ENCODE measurements at places on chromosomes 11 and 22.

GRCh38 chr11:816433-816779, 2.3 kb upstream of the PNPLA2 start:
- DNase-seq, result no peak

GRCh38 chr11:59822989-59823566, 12.5 kb upstream of the MRPL16 start:
- DNase-seq, result peak; percentile 81

GRCh38 chr11:6419009-6419631, at the start of gene APBB1:
TSS of gene APBB1 (minus strand) at chr11:6419094. CDS start at chr11:6411347, 7,747 bp downstream.
- DNase-seq, result peak; percentile 23

GRCh38 chr22:38017272-38017920, 33.0 kb upstream of the SOX10 start:
- DNase-seq, result peak; percentile 78

DNA sequence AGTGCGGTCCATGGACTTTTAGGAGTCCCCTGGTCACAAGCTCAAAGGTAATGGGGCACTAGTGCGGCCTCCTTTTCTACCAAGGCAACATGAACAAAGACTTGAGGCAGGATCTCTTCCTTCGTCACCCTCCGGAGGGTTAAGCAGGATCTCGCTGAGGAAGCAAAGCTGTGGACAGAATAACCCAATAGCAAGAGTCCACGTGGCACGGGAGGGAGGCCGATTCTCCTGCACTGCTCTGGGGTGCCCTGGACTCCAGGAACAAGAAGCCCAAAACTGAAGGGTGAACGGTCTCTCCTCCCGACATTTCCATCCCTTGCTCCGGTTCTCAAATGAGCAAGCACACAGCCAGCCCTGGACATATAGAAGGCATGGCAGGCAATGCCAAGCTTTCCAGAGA, 20.7 kb downstream of the MYH9 start:
- DNase-seq, result no peak

DNA sequence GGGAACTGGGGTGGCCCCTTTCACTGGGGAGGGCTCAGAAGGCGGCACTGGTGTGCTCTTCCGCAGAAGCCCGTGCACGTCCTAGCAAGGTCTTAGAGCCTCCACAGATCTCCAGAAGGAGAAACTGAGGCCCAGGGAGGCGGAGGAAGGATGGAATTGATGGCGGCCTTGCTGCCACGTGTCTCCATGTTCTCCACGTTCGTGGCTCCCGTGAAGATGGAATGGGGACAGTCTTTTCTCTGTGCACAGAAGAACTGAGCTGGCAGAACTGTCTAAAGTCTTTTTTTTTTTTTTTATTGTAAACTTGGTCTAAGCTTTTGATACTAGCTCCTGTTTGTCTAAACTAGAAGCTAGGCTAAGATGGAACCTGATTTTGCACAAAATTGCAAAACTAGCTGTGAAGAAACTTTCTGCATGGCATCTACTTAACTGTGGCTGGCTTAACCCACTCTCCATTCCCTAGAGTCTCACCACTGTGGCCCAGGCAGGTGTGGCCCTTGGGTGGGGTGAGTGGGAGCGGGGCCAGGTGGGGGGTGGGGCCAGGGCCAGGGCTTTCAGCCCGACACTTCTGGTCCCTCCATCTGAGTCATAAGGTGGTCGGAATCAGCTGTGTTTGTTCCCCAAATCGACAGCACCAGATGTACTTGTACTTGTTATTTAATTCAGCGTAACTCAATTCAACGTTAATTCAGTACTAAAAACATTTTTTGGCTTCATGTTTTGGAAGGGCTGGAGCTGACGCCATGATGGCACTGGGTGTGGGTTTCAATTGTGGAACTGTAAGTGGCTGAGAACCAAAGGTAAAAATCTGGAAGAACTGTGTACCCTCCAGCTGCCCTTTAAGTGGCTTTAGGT, 120.7 kb downstream of the MPPED1 start:
- DNase-seq, result no peak

DNA sequence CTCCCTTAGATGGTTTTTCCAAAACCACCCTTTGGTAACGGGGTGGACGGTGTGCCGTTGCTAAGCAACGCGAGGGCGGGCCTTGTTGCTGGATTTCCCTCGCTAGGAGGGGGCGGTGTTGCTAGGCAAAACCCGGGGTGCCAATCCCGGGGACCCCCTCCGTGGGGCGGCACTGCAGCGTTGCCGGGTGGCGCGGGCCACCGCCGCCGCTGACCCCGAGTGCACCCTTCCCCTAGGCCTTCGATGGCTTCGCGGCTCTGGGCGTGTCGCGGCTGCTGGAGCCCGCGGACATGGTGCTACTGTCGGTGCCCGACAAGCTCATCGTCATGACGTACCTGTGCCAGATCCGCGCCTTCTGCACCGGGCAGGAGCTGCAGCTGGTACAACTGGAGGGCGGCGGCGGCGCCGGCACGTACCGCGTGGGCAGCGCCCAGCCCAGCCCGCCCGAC, 8.9 kb downstream of the EHBP1L1 start:
- no peak for DNase-seq

DNA sequence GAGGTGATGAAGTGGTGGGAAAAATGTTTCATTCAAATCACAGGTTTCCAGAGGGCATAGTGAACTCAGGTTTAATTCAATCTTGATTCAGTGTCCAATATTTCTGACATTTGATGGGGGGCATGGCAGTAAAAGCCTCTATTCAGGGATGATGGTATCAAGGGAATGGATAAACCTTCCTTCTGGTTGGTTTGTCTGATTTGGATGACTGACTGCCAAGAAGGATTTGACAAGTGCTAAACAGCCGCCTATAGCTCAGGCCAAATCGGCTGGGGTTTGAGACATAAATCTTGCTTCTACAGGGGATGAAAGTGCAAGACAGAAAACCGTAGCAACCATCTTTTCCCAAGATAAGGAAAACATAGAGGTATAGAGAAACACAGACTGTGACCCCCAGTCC, 121.8 kb upstream of the C11orf87 start:
- no peak for DNase-seq

- DNase-seq, result no peak
Observed at GRCh38 chr11:41499429-41499828, 40.0 kb upstream of the LRRC4C start.

DNA sequence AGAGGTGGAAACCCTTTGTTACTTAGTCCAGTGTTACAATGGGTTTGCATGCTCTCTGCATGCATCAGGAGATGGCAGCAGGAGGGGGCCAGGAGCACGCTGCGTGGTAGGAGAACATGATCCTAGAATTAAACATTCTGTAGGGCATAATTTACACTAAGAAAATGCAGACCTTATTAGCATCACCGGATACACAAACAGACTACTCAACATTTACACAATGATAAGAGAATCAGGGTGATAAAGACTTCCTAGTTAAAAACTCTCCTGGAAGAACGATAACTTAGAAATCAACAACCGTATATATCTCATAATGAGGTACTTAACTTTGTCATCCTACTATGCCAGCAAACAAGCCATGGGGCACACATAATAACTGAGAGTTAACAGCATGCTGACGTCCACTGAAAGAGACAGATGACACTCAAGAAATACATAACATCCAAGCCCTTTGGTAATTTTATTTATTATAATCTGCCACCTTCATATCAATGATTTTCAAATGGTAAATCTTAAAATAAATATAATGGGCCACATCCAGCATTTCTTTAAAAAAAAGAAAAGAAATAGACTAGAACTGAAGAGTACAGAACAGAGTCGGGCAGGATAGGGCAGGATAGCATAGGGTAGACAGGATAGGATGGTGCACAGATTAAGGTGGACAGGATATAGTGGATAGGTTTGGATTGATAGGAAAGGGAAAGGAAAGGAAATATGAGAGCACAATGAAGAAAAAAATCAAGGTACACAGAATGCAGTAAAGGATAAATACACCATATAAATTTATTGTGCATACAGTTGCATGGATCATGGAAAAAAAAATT, 27.5 kb downstream of the CADM1 start:
- no peak for DNase-seq

- no peak for DNase-seq
Observed at GRCh38 chr22:33451866-33452469, 393.8 kb upstream of the SYN3 start.

DNA sequence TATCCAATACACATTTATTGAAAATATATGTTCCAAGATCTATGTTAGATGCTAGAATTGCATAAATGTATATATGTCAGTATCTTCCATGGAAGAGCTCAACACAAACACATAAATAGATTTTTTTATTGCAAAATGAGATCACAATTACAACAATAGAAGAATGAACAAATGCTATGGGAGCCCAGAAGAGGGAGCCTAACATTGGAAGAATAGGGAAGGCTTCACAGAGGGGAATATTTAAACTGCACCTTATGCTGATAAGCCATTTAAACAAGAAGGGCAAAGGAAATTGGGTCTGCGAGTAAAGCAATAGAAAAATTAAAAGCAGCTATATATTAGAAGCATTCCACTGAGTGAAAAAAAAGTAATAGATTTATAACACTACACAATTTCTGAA, 96.1 kb upstream of the LRRC55 start:
- no peak for DNase-seq

GRCh38 chr11:62245271-62245753, 3.3 kb downstream of the SCGB1D2 start:
- peak; percentile 0 for DNase-seq

- no peak for DNase-seq
Observed at GRCh38 chr11:79219186-79220045, 221.4 kb downstream of the TENM4 start.

- no peak for DNase-seq
Observed at GRCh38 chr11:112185883-112186282, 10.6 kb downstream of the BCO2 start.

- DNase-seq, result peak; percentile 54
Observed at GRCh38 chr11:44286268-44286880, 23.6 kb downstream of the ALX4 start.

DNA sequence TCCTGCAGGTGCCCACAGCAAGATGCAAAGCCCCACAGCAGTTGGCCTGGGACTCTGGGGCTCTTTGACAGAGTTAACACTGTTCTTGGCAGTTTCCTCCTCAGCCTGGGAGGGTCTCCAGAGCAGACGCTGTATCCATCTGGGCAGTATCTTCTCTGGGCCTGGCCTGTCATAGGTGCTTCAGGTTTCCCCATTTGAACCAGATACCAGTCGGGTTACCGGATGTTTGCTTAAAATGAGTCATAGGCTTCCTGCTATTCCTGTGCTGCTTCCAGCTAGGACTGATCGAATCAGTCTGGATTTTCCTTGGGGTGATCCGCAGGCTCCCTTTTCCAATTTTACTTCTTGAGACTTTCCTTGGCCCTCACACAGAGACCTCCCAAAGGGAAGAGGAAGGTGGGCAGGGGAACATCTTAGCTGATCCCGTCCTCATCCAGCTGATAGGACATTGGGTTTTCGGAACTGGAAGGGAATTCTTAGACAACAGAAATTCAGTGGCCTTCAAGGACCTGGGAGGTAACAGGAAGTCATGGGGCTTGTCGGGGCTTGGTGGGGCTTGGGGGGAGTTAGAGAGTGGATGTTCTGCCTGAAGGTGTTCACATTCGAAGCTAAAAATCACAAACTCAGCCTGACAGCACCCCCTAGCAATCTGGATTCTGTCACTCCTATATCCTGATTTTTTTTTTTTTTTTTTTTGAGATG, 2.4 kb upstream of the RANGAP1 start:
- no peak for DNase-seq

- no peak for DNase-seq
Observed at GRCh38 chr22:23713696-23714595, 23.1 kb downstream of the RGL4 start.

DNA sequence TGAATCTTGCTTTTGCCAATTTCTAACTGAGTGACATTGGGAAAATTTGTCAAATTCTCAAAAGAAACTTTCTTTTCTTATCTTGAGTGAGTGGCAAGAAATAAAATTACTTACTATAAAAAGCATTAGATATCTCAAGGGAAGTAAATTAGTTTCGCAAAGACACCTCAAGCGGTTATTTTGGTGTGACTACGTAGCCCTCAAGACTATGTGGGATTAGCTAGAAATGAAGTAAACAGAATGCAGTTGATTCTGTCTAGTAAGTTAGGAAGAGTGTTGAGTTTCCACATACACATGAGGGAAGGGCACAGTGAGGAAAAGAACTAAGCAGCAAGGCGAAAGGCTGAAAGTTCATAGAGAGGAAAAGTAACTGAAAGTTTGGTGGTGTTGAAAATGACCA, 28.3 kb upstream of the MS4A6A start:
- no peak for DNase-seq

GRCh38 chr22:37662039-37662438, 3.5 kb downstream of the PDXP start:
- DNase-seq, result peak; percentile 59

DNA sequence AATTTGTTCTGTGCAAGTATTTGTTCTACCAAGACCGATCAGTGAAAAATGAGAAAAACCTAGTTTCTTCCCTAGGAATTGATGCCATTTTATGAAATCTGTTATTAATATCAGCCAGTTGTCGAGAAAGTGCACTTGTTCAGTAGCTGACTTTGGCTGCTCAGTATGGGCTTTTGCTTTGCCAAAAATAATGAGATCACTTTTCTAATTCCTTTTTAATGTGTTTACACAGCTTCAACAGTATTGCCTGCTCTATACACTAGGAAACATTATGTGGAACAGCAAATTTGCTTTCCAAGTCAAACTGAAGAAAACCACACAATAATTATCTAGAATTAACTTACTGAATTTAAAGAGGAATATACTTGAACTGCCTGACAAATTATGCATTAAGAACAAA, 34.4 kb downstream of the SCUBE2 start:
- no peak for DNase-seq

GRCh38 chr22:42596336-42596735, 18.3 kb downstream of the POLDIP3 start:
- no peak for DNase-seq
